ENCODE measurements at places on chromosomes 13 and 19. TPM values are rescaled to one million over a fixed set of nuclear protein-coding genes. Genes with fewer than 3 reads are reported as not detected.

DNA sequence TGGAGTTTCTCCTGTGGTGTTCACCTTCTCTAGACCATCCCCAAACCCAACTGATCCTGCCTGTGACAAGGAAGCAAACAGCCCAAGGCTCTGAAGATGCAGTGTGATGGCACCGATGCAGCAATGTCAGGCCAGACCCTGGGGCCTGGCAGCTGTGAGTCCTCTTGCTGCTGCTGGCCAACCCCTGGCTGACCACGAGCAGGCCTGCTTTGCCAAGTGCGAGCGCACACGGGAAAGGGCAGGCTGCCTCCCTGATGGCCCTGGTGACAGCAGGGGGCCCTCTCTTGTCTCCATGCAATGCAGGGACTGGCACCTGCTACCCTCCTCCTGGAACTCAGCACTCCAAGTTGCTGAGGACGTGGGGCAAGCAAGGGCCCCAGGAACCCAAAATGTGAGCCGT is 5.4 kb upstream of the VSTM2B start:
- DNase-seq = no peak

GRCh38 chr13:110006304-110006703 is 219.9 kb upstream of the IRS2 start:
- no peak for DNase-seq

C19orf33 gene
- 72.2 TPM for polyA plus RNA-seq

VMAC gene
- polyA plus RNA-seq = 0.79 TPM

All from GM23338 (cell line).